ENCODE measurements at places on chromosomes 7 and 10.

DNA sequence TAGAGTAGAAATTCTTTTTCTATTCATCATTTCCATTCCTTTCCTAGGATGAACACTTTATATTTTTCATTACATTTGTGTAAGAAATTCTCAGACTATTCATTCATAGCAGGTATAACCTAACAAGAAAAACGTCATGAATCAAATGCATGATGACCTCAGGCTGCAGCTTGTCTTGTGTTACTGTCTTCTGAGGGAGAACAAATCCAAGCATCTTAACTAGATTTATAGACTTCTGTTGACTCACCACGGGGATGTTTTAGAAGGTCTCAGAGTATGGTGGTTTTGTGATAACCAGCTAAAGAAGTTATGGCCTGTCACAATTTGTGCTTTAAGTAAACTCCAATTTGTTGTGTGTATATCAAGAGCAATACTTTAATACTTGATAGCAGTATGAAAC, 102.7 kb downstream of the ANKRD7 start:
- no peak for DNase-seq

GRCh38 chr10:99775850-99776249, 6.6 kb upstream of the ABCC2 start:
- no peak for DNase-seq

DNA sequence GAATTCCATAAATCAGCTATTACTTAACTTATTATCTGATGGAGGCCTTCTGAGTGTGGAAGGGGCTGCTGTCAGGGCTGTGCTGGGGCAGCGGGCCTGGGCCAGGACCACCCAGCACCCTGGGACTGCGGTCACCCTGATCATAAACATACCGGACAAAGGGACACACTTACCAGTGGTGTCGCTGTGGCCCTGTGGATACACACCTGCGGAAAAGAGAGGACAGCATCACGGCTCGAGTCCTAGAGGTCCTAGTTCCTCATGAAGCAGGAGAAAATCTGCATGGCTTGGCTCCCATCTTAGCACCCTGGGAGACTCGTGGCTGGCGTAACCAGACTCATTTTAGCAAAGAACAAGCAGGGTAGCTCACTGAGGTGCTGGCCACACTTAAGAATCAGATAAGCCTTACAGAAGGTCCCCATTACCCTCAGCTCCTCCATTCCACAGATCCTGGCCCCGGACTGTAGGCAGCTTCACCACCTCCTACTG, 17.7 kb downstream of the IL15RA start:
- no peak for DNase-seq

- no peak for DNase-seq
Observed at GRCh38 chr10:93475227-93475626, 6.9 kb downstream of the MYOF start.

- no peak for DNase-seq
Observed at GRCh38 chr7:91927912-91928311, 12.8 kb upstream of the AKAP9 start.

DNA sequence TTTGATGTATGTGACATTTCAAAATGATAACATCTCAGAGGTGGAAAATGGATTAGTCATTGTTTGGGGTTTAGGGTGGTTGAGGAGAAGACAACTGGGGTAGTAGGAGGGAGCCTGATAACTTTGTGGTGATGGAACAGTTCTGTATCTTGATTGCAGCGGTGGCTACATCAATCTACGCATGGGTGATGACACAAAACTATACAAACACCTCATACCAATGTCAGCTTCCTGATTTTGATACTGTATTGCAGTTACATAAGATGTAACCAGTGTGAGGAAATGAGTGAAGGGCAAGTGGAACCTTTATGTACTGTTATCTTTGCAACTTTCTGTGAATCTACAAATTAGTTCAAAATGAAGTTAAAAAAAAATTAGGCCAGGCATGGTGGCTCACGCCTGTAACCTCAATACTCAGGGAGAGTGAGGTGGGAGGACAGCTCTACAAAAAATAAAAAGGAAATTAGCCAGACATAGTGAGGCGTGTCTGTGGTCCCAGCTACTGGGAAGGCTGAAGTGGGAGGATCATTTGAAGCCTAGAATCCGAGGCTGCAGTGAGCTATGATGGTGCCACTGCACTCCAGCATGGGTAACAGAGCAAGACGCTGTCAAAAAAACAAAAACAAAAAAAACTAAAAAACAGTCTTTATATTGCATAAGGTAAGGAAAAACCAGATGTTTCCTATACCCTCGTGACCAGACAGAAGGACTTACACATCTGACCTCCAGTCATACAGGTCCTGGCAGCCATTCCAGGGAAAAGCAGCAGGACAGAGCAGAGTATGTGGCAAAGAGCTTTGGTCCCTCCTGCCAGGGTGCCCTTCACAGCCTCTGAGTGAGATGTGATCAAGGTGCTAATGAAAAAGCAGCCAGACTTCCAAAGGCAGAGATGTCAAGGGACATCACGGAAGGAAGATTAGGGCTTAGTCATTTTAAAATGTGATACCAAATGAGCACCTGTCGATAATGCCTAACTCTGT, 50.8 kb downstream of the CYTH3 start:
- peak; percentile 51 for DNase-seq

DNA sequence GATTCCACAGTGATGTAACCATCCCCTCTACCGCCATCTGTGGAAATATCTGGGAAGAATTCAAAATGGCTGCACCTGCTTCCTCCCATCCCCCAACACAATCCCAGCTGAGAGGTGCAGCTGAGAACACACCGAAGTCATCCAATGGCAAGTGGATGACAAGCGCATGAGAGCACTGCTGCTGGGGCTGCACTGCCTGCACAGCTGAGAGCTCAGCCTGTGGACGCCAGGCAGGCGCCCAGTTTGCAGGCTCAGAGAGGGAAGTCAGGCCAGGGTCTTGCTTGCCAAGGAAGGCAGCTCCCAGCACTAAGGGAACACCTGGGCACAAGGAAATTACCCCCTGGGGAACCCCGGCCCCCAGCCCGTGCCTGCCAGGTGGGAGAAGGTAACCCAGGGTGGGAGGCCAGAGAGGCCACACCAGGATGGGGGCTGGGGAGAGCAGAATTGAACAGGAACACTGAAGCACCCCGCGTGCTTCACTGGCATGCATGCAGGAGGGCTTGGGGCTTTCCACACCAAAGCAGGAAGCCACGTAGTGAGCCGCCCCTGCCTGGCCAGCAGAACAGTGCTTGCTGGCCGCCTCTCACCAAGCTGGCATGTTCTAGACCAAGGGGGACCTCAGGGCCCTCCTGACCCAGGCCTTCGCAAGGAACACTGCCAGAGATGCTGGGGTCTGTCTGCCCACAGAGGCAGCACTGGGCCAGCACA, 46.2 kb downstream of the FAM53B start:
- DNase-seq: peak; percentile 70

GRCh38 chr7:76231583-76231982, 29.9 kb downstream of the SRRM3 start:
- no peak for DNase-seq

- no peak for DNase-seq
Observed at GRCh38 chr7:104934665-104935064, 79.3 kb upstream of the KMT2E start.

GRCh38 chr7:11923376-11923930, 91.5 kb upstream of the THSD7A start:
- DNase-seq: no peak

DNA sequence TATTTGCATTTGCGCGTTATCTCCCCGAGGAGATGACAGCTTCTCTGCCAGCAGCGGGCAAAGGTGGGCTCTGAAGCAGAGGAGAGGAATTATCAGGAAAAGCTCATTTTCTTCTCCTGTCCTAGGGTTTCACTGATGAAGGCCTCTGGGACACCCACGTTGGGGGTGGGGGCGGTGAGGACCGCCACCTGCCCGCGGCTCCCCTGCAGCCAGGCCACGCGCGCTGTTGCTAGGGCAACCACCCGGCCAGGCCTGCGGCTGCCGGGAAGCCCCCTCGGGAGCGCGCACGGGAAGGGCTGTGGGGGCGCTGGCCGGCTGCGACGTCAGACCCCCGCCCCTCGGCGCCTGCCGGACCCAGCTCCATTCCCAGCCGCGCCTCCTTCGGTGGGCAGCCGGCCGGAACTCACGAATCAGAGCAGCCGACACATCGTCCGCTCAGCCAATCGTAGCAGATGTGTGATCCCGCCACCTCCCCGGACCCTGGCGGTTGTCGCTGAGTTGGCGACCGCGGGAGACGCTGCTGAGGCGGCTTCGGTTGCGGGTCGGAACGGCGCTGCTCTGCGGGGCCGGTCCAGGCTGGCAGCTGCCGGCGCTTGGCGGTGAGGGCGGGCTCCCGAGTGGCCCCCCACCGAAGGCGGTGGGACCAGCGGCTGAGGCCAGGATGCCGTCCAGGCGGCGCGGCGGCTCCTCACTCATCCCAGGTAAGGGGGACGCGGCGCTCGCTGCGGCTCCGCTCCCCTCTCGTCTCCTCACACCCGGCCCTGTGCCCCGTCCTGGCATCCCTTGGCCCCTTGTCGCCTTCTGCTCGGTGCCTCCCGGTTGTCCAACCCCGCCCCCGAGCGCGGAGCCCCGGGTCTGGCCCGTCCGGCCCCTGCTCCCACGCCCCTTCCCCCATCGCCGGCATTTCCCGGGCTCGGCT, at the start of gene TPST1:
Gene TPST1 (plus strand): TSS at position 513 of the 919 bp plus-strand sequence. CDS start 35,092 bp downstream, outside the sequence.
- DNase-seq: peak; percentile 87

DNA sequence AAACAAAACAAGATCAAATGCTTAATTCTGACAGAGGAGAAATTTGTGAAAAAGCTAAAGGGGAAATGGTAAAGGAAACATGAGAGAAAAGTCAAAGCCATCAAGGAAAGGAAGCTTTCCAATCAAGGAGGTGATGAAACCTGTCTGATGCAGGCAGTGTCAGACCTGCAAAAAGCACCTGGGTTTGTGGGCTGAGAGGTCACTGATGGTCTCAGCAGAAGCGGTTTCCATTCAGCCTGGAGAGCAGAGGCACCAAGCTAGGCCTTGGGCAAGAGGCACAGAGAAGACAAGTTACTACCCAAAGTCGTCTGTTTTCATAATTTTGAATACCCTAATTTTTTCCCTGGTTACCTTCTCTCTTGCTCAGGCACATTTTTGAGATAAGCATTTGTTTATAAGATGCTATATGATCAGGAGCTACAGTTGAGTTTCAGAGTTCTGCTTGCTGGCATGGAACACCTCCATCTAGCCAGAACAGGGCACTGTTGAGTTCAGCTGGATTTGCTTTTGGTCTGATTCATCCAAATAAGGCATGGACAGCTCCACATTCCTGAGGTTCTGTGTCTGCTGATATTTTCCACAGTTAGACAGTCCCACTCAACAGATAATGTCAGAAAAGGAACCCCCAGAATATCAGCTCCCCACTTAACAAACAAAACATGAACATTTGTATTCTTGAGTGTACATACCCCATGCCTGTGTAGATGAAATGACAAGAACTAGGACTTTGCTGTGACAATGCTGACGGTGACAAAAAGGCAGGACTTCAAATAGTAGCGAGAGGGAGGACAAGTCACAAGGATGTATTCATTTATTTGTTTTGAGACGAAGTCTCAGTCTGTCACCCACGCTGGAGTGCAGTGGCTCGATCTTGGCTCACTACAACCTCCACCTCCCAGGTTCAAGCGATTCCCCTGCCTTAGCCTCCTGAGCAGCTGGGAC, 4.9 kb upstream of the PPIA start:
- DNase-seq: no peak

DNA sequence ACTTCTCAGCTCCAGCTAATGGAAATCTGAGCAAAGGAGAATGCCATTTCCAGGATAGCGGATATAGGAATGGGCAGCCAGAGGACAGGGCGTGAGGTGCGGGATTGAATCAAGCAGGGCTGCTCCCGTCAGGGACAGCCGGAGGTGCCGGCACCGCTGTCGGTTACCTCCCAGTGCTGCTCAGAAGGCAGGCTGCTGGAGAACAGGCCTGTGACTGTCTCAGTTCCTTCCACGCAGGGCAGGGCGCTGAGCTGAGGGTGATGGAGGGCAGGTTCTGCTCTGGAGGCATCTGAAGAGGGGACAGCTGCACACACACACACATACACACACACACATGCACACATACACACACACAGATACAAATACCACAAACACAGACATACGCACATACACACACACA, 111.1 kb downstream of the DOCK1 start:
- DNase-seq: no peak

DNA sequence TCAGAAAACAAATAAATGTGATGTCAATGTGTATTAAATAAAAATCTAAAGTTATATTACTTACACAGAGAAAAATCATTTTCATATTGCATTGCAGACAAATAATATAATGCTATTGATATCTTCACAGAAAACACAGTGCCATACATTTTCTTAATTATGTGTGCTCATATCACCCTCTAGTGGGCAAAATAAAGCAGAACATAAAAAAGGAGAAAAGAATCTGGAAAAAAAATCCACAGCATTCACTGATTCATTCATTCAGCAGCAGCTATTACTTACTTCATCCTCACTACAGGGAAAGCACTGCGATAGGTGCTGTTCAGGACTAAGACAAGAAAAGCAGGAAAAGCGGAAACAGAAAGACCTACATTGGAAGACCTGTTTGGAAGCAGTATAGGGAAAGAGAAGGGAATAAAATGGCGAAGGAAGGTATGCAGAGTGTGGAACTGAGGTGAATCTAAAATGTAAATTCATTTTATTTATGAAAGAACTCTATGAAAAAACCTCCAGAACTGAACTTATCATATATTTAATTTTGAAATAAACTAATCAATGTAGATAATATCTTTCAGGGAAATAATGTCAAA, 73.2 kb downstream of the POT1 start:
- DNase-seq: no peak
